ENCODE measurements at places on chromosomes 11 and 22. TPM values are rescaled to one million over a fixed set of nuclear protein-coding genes. Genes with fewer than 3 reads are reported as not detected.

GRCh38 chr22:30574997-30575671, 669 bp upstream of the GAL3ST1 start:
- no peaks in the 10 kb centered on the region for H3K4me1 ChIP-seq
- peaks cover 44% of the 10 kb centered on the region for H3K36me3 ChIP-seq
- H3K27me3 ChIP-seq = peaks cover 9% of the 10 kb centered on the region
- H3K27ac ChIP-seq = no peak overlapping the region
- H3K4me3 ChIP-seq = no peak overlapping the region

DNA sequence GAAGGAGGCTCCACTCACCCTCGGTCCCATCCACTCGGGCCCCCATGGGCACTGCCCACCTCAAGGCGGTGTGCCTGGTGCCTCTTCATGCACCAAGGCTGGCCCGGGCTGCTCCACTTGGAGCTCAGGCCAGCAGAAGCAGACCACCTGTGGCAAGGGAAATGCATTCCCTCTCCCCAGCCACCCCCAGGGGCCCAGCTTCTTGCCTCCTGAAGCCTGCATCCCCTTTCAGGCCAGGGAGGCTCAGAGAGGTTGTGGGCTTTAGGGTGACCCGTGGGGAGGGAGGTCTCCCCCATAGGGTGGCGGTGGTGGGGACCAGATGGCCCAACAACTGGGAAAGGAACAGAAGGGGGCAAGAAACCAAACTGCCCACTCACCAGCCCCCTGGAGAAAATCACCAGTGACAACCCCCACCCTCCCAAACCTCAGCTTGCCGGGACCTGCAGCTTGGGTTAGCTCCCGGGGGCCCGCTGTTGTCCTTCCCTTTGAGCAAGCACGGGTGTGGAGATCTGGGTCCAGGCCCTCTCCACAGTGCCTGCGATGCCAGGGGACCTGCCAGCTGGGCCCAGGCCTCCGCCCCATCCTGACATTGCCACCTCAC, 8.4 kb downstream of the CBX6 start:
- H3K4me1 ChIP-seq = peaks cover 8% of the 10 kb centered on the region
- no peak overlapping the region for H3K4me3 ChIP-seq
- DNase-seq = no peak
- no peaks in the 10 kb centered on the region for H3K27me3 ChIP-seq
- peaks cover 21% of the 10 kb centered on the region for H3K36me3 ChIP-seq
- no peak overlapping the region for H3K27ac ChIP-seq

DNA sequence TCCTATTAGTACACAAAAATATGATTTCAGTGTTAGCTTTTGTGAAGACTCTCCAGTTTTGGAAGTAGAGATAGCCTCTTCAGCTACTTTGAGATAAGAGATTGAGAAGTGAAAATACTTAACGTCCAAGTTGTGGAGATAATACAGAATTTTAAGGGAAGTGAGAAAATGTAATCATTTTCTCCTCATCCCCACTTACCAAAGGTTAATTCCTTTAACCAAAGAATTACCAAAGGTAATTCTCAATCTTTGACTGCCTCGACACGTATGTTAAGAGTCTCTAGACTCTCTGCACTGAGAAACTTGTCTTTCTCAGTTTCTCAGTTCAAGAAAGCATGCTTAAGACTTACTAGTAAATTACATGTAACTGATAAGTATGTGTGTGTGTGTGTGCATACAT, 15.3 kb downstream of the C11orf54 start:
- H3K27me3 ChIP-seq = no peaks in the 10 kb centered on the region
- no peak for DNase-seq
- H3K36me3 ChIP-seq = peaks cover 51% of the 10 kb centered on the region
- H3K27ac ChIP-seq = no peak overlapping the region
- H3K4me1 ChIP-seq = no peaks in the 10 kb centered on the region
- H3K4me3 ChIP-seq = no peak overlapping the region

DNA sequence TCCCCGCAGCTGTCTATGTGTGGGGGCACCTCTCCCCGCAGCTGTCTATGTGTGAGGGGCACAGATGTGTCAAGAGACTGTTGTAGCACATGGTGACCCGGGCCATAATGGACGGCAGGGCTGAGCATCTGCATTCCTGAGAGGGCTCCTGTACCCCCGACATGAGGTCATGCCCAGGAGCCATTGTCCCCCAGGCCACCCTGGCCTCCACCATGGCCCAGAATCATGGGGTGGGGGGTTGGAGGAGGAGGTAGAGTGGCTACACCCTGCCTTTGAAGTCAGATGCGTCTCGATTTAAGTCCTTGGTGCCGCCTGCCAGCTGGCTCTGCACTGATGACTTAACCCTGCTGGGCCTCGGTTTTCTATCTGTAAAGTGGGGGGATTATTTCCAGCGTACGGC, 49.1 kb downstream of the ARHGAP8 start:
- no peak overlapping the region for H3K27ac ChIP-seq
- no peaks in the 10 kb centered on the region for H3K36me3 ChIP-seq

DNA sequence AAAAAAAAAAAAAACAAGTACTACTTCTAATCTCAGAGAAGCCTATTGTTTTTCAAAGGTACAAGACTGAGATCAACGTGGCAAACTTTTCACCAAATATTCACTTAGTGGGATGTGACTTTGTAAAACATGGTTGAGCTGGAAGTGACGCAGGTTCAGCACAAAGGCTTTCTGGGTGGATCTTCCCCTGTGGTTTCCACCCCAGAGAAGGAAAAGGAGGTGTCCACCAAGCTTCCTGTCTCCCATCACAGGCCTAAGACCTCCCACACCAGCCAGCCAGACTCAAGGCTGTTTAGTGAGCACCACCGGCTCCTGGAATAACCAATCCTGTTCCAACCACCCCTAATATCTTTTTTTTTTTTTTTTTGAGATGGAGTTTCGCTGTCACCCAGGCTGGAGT, 5.7 kb downstream of the TMEM184B start:
- H3K27ac ChIP-seq = peak overlapping the region; percentile 72
- H3K4me1 ChIP-seq = peaks cover 72% of the 10 kb centered on the region
- H3K4me3 ChIP-seq = peak overlapping the region; percentile 35
- H3K36me3 ChIP-seq = peaks cover 18% of the 10 kb centered on the region
- no peaks in the 10 kb centered on the region for H3K27me3 ChIP-seq

DNA sequence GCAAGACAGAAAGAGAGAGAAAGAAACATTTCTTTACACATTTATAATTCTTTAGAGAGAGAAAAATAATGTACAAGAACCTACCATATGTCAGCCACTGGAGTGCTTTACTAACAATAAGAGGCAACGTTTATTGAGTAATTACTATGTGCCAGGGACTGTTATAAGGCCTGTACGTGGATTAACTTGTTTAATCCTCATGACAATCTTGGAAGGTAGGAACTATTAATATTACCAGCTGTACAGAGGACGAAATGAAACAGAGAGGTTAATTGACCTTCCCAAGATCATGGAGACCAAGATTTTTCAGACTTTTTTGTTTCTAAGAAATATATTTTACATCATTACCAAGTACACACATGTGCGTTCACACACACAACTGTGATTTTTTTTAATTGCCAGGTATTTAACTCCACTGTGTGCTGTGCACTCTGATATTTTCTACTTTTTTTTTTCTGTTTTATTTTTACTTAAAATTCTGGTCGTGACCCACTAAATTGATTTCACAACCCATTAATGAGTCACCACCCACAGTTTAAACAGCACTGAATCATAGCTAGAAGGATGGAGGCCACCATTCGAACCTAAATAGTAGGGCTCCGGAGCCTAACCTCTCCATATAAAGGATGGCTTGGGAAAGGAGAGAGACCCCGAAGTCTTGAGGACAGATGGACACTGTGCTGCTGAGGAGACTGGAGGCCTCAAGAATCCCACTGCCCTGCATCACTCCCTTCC, 21.4 kb downstream of the CREB3L1 start:
- H3K4me3 ChIP-seq = no peak overlapping the region
- no peaks in the 10 kb centered on the region for H3K36me3 ChIP-seq
- peaks cover 23% of the 10 kb centered on the region for H3K27me3 ChIP-seq
- DNase-seq = no peak
- peaks cover 25% of the 10 kb centered on the region for H3K4me1 ChIP-seq
- no peak overlapping the region for H3K27ac ChIP-seq

DNA sequence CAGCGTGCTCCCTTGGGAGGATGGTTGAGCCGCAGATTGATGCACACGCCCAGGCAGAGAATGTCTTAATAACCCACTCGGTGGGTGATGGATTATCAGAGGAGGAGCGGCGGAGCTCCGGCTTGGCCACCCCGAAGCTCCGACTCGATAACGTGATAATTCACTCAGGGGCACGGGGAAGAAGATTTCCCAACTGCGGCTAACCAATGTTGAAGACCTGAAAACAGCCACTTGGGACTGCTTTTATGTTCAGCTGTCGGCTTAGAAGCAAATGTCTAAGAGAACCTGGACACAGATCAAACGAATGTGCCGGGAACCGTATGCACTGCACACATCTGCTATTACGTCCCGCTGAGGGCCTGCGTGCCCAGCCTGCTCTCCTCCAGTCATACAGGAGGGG, 206.8 kb upstream of the CADM1 start:
- H3K36me3 ChIP-seq = no peaks in the 10 kb centered on the region
- no peak overlapping the region for H3K4me3 ChIP-seq
- H3K4me1 ChIP-seq = peaks cover 5% of the 10 kb centered on the region
- H3K27ac ChIP-seq = no peak overlapping the region
- H3K27me3 ChIP-seq = no peaks in the 10 kb centered on the region

- H3K4me1 ChIP-seq = peaks cover 100% of the 10 kb centered on the region
- H3K4me3 ChIP-seq = peak overlapping the region; percentile 58
- H3K27me3 ChIP-seq = no peaks in the 10 kb centered on the region
- peak; percentile 84 for DNase-seq
- H3K27ac ChIP-seq = peak overlapping the region; percentile 99
Measured at GRCh38 chr11:118002010-118002540, 15.9 kb downstream of the IL10RA start.

The APOL6 gene
- 75.6 TPM for total RNA-seq

The KDELR3 gene
- 0.75 TPM for total RNA-seq

The UEVLD gene
- total RNA-seq = 23.3 TPM

The PATE2 gene
- total RNA-seq = not detected

The STK33 gene
- 0.18 TPM for total RNA-seq

The OR8G1 gene
- not detected for total RNA-seq

The GLYAT gene
- total RNA-seq = not detected

All from activated CD4-positive, alpha-beta memory T cell treated with anti-CD3 and anti-CD28 coated beads, Interleukin-2, amount 10 ng/mL, durations not matched to agents 7 days and 5 days (primary cell).